ENCODE measurements at places on chromosomes 7 and 10.

- no peak for DNase-seq
These were observed 111.6 kb upstream of the GLI3 start for GRCh38 chr7:42348631-42349030.

DNA sequence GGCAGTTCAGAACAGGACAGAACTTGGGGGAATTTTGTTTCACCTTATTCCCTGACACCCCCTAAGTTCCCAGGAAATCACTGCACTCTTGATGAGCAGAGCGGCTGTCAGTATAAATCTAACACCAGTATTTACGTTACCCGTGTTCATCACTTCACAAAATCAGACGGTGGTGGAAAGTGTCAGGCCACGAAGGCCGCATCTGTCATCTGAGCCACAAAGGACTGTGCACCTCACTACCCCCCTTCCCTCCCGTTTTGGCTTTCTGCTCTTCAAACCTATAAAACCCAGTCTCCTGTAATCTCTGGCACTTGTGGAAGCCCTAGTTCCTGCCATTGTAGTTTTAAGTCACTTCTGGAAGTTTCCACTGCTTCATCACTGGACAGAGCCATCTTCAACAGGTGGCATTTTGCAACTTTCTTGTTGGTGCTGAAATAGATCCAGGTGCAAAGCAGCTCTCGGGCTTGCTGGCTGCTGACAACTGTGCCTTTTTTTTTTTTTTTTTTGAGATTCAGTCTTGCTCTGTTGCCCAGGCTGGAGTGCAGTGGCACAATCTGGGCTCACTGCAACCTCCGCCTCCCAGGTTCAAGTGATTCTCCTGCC, 9.5 kb downstream of the ZFAND2A start:
- DNase-seq = no peak

DNA sequence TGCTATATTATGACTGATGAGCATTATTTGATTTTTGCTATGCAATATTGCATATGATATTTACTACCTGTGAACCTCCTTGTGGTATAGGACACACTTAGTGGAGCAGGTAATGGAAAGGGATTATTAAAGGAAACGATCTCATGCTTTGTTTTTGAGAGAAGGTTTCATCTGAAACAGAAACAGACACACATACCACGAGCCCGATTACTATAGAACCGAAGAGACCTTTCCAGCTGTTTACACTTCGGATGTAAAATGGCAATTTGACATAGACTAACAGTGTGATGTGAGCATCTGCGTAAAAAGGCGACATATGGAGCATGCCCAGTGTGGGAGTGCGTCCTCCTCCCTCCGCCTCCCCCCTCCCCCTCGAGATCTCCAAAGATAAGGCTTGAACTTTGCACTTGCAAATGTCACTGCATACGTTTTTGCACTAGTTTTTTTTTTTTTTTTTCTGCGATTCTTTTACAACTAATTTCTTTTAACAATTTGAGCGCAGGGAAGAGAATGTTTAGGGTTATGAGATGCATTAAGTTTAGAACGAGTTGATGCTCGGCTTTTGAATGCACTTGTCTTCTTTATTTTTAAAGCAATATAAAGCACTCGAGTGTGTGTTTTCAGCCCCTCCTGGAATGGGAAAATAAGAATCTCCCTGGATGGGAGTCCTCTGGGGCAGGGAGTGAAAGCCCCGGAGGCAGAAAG, 251.0 kb downstream of the NSUN6 start:
- peak; percentile 11 for DNase-seq

GRCh38 chr7:22849662-22850061, 27.0 kb upstream of the TOMM7 start:
- no peak for DNase-seq

DNA sequence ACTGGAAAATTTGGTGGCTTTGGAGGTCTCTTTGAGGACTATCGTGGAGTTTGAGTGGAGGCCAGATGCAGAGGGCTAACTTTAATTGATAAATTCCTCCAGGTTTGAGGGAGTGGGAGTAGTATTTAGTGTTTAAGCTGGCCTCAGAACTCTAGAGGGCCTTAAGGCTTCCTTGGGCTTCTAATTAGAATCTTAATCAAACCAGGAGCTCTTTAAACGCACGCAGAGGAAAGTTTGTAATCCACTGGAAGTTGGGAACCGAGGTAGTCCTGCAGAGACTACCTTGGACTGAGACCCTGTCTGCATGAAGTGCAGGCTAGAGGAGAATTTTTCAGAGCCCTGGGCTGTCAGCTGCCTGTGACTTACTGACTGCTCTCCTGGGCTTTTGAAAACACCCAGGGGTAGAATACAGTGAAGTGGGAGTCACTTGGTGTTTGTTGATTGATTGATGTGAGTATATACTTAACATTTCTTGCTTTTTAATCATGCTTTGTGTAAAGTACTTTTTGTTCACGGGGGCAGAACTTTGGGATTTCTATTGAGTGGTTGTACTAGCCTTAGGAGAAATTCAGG, 5.9 kb downstream of the SPAG6 start:
- DNase-seq = no peak

DNA sequence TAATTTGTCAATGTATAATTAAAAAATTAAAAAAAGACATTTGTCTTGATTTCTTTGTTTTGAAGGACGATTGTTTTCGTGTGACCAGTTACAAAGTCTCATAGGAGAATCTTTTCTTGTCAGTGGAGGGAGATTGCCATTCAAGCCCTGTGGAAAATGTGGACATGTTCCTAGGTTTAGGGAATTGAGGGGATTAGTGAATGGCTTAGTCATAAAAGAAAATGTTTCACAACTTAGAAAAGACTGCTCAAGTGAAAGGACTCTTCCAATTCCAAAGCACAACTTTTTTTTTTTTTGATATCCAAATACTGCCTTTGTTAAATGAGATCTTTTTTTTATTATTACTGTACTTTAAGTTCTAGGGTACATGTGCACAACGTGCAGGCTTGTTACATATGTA, 140.7 kb upstream of the HABP2 start:
- no peak for DNase-seq

- DNase-seq = no peak
These were observed 595.2 kb downstream of the AUTS2 start for GRCh38 chr7:70193514-70193913.

DNA sequence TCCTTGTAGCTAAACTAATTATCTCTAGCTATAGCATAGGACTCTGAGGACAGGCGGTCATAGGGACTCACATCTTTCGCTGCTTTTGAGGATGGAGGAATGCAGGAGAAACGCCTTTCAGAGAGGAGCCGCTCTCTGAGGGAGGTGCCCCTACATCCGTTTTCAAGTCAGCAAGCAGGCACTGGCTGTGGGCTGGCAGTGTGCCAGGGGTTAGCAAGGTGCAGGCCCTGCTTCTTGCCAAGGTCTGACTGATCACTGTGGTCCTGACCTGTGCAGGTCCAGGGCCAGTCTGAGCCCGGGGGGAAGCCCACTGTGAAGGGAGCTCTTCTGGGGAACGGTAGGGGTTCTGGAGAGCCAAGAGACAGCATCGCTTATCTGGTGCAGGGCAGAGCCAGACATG, 89.4 kb downstream of the SH3PXD2A start:
- DNase-seq = peak; percentile 27

- no peak for DNase-seq
These were observed 763.7 kb upstream of the MBL2 start for GRCh38 chr10:53536322-53536721.

- DNase-seq = no peak
These were observed 304.2 kb downstream of the PCDH15 start for GRCh38 chr10:54496852-54497251.

DNA sequence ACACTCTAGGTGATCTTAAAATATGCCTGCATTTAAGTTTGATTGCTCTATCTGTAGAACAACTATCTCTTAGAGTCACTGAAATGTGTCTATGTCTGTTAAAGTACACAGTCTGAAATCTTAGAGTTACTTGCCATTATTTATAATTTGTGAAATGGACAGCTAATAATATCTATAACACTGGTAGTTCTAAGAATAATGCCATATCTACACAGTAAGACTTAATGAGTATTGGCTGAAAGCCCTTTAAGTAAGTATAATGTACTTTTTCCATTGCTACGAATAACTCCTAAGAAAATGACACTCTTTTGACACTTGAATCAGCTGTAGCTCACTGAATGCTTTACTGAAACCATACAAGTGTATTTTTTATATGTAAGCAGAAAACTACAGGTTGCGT, 567.4 kb upstream of the PCDH15 start:
- no peak for DNase-seq

DNA sequence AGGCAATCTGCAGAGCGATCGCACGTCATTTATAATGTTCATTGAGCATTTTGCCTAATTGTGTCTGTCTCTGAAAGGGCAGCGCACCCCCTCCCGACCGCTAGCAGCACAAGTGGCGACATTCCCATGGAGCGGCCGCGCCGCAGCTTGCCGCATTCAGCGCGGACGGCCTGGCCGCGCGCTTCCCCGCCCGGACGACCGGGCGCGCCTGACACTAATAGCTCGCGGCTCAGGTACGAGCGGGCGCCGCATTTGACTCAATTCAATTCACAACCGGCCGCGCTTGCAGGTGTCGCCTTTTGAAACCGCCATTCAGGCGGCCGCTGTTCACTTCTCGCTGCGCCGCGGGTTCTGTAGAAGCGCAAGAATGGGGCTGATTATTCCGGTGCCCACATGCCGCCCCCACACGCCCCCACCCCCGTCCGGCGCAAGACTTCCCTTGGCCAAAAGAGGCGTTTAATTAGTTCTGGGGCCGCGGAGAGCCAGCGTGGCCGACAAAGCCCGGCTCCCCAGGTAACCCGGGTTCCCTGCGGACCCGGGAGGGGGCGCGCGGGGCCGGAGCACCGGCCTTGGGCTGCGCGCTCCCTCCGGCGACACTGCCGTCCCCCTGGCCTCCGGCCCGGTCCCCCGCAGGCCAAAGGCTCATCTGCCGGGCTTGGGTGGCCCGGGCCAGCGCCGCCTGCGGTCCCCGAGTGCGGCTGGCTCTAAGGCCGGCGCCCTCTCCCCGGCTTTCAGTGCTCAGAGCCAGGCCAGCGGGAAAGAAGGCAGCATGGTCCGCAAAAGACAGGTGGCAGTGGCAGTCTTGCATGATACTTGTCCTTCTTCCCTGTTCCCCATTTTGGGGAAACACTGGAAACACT, 18.7 kb upstream of the PTF1A start:
- DNase-seq = no peak

DNA sequence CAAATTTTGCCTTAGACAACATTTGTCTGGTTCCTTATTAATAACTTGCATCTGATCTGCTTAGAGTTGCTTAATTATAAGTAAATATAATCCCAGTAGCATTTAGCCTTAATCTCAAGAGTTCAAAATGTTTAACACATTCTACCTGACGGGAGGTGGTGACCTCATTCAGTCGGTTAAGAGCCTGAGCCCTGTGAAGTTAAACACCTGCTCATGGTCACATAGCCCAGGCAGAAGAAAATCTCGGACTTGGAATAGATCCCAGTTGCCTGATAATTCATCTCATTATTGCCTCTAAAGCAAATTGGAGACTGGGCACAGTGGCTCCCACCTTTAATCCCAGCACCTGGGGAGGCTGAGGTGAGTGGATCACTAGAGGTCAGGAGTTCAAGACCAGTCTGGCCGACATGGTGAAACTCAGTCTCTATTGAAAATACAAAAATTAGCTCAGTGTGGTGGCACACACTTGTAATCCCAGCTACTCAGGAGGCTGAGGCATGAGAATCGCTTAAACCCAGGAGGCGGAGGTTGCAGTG, 18.6 kb upstream of the ASCC1 start:
- DNase-seq = no peak
